Fibroblast of the aortic adventitia (primary cell): ENCODE measurements at places on chromosomes 1 and 21. TPM values are rescaled to one million over a fixed set of nuclear protein-coding genes. Genes with fewer than 3 reads are reported as not detected.

LRRIQ3 gene
- total RNA-seq, result 1.3 and 1.4 TPM in 2 replicates

KRTAP20-1 gene
- total RNA-seq, result not detected in 2 replicates

OR2L13 gene
- not detected in 2 replicates for total RNA-seq

S100A8 gene
- total RNA-seq, result not detected in 2 replicates

MAEL gene
- not detected in 2 replicates for total RNA-seq

APCS gene
- not detected in 2 replicates for total RNA-seq

TPR gene
- total RNA-seq, result 105 and 194 TPM in 2 replicates

KLF17 gene
- total RNA-seq, result 0.27 and 1.1 TPM in 2 replicates

PLA2G5 gene
- 0.36 and 1.1 TPM in 2 replicates for total RNA-seq

SPRR5 gene
- not detected in 2 replicates for total RNA-seq

PCSK9 gene
- total RNA-seq, result 1.1 and 2.5 TPM in 2 replicates

OR2AK2 gene
- not detected in 2 replicates for total RNA-seq

NR5A2 gene
- 0.25 and 11.5 TPM in 2 replicates for total RNA-seq

C1orf21 gene
- total RNA-seq, result 41.0 and 47.3 TPM in 2 replicates

S100A5 gene
- total RNA-seq, result 0.99 TPM in 1 of 2 replicates, not detected in the other
